ENCODE measurements at places on chromosomes 7 and 10. TPM values are rescaled to one million over a fixed set of nuclear protein-coding genes. Genes with fewer than 3 reads are reported as not detected.

The PTPRN2 gene
- total RNA-seq, result 0.96 TPM

The LIPK gene
- not detected for total RNA-seq

The MEOX2 gene
- total RNA-seq, result not detected

The MBL2 gene
- total RNA-seq, result not detected

The AKR1C1 gene
- 610 TPM for total RNA-seq

The PTN gene
- total RNA-seq, result not detected

The SH2D4B gene
- total RNA-seq, result 0.03 TPM

The RRP12 gene
- total RNA-seq, result 58.8 TPM

The STOX1 gene
- 0.87 TPM for total RNA-seq
